ENCODE measurements at places on chromosomes 7 and 10.

- no peak for DNase-seq
Measured at GRCh38 chr7:131652194-131652593, 95.8 kb upstream of the PODXL start.

DNA sequence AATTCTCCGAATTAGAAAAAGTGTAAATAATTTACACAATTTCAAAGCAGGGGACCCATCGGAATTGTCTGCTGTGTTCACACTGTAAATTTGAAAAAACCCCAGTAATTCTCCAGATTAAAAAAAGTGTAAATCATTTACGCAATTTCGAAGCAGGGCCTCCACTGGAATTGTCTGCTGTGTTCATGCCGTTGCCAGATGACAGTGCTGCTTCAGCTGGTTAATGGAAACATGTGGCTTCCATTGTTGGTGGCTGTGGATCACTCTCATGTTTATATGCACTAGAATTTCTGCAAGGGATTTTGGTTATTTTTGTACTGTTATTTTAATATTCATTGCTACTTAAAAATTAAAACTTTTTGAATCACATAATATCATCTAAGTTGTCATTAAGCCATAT is 88.8 kb upstream of the ELMO1 start:
- DNase-seq = no peak

- no peak for DNase-seq
Measured at GRCh38 chr10:27774831-27775230, 29.2 kb upstream of the MKX start.

DNA sequence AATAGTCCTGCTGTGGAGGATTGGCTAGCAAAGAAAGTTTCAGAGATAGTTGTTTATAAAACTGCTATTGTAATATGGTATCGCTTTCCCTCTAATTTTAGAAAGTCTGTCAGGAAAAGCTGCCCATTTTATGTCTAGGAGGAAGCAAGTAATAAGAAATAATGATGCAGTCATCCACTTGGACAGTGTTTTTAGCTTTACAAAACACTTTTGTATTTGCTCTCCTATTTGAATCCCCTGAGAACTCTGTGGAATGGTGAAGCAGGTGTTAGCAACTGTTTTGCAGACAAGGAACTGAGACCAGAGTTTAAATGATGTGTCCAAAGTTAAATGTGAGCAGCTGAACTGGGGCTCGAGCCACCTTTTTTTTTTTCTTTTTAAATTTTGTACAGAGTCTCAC is 455.8 kb downstream of the XPNPEP1 start:
- DNase-seq = no peak

GRCh38 chr7:2805213-2805944 is 38.7 kb downstream of the GNA12 start:
- DNase-seq = no peak

GRCh38 chr10:116403740-116404250 is 23.9 kb upstream of the PNLIPRP3 start:
- no peak for DNase-seq

- no peak for DNase-seq
Measured at GRCh38 chr7:144513334-144513733, 109.8 kb upstream of the NOBOX start.

GRCh38 chr10:100748231-100749058 is 3.1 kb downstream of the PAX2 start:
- no peak for DNase-seq

GRCh38 chr10:55870186-55870585 is 490.9 kb downstream of the ZWINT start:
- DNase-seq = no peak

DNA sequence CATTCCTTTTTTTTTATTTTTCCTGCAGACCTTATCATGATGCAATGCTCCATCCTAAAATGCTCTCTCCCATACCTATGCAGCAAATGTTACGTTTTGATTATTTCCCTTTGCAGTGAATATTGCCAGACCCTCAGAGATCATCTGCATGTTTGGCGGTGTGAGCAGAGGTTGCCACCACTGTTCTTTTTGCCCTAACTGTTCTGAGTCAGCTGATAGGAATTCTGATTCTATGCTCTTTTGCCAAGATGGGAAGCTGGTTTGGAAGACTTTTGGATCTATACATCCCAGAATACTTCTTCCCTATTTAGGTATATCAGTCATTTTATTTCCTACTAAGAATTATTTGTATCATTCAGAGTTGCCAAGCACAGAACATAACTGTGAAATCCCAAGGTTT is 130.5 kb downstream of the KLF6 start:
- DNase-seq = no peak

DNA sequence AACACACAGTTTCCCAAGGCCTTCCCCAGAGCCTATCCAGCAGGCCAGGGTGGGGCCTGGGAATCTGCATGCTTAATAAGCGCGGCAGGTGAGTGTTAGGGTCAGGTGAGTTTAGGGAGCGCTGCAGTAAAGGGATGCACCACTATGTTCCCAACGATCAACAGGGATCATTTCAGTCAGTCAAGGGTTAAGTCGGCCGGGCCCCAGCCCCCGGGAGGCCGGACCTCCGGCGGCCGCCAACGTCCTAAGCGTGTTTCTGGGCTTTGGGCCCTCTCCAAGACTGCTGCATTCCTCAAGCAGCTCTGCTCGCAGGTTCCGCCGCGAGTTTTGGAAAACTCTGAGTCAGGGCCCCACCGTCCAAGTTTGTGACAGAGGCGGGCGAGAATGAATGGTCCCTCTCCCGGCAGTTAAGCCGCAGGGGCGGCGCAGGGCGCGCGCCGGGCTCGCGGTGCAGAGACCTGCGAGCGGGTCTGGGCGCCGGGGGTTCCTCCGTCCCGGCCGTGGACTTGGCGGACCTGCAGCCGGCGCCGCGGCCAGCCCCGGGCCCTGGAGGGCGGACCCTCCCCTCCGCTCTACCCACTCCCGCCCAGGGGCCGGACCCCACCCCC is 81.6 kb downstream of the ARHGAP22 start:
- DNase-seq = no peak

- DNase-seq = no peak
Measured at GRCh38 chr10:5089865-5090264, 4.3 kb upstream of the AKR1C3 start.

GRCh38 chr10:70266701-70267100 is 17.1 kb downstream of the NPFFR1 start:
- DNase-seq = no peak

- no peak for DNase-seq
Measured at GRCh38 chr7:149707448-149707886, 65.9 kb downstream of the ZNF467 start.

- DNase-seq = no peak
Measured at GRCh38 chr10:100637785-100638184, 102.0 kb downstream of the HIF1AN start.

DNA sequence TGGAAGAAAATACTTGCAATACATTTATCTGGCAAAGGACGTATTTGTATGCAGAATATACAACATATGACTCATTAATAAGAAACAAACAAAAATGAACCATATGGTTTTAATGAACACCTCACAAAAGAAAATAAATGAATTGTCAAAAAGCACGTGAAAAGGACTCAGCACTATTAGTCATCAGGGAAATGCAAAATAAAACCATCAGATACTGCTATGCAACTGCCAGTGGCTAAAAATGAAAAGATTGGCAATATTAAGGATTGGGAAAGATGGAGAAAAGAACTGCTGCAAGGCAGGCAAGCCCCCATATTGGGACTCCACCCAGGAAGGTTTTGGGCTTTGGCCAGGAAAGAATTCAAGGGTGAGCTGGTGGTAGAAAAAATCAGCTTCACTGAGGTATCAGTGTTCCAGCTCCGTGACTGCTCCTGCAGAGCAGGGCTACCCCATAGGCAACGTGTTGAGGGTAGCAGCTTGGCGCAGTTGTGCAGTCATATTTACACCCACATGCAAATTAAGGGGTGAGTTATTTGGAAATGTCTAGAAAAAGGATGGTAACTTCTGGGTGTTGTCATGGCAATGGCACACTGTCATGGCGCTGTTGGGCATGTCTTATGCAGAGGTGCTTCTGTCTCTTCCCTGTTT is 72.7 kb downstream of the CUBN start:
- DNase-seq = no peak

GRCh38 chr7:26680587-26680986 is 183.8 kb downstream of the SKAP2 start:
- DNase-seq = no peak

DNA sequence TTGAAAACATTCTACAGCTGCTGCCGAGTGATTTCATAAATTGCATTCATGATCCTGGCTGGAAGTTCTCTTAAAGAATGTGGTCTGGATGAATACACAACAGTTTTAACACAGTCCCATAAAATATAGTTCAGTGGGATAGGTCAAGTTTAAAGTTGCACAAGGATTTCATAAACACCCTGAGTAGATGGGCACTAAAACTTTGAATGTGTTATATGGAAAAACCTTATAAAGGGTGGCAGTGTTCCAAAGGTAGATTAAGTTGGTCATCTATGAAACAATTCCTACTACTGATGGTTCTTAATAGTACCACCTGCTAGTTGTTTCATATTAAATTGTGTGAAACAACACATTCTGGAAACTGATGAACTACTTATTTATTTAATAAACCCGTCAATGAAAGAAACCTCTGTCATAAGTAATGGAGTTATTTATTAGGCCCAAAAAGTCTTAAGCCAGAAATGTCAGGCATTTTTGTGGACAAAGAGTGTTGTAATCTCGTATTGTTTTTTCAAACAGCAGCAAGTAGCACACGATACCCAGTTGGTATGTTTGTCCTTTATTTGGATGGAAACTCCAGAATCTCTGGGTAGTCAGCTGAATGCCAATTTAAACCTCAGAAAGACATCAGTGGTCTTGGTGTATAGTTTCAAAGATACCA is 14.3 kb upstream of the RPA3 start:
- no peak for DNase-seq

- DNase-seq = no peak
Measured at GRCh38 chr7:111516612-111517011, 45.7 kb downstream of the IMMP2L start.

DNA sequence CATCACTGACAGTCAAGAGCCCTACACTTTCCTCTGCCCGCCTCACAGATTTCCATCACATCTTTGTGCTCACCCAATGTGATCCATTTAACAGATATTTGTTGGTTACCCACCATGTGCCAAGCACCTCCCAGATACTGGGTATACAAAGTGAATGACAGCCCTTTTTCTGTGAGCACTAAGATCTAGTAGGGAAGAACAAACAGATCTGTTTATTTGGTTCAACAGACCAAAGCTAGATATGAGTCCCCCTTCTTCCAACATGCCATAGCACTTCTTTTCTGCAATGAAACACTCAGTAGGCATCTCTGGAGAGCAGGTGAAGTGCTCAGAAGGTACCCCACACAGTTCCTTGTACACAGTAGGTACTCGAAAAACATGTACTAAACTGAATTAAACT is 101.4 kb downstream of the HIPK2 start:
- DNase-seq = no peak

DNA sequence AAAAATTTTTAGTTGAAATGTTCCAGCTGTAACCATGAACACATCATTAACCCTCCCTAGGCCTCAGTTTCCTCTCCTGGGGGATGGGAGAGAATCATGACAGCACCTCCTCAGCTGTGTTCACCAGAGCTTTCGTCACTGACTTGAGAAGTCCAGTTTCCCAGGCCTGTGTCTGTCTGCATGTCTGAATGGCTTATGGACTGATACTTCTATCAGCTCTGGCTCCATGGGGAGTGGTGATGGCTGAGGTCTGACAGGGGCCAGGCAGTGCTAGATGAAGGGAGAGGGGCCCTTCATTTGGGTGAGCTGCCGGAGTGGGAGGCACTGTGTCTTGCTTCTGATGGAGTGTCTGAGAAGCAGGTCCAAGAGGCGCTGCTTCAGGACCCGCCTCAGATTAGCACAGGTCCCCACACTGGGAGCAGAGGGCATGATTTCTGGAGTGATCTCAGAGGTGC is 192.9 kb downstream of the PTPN20 start:
- DNase-seq = no peak

DNA sequence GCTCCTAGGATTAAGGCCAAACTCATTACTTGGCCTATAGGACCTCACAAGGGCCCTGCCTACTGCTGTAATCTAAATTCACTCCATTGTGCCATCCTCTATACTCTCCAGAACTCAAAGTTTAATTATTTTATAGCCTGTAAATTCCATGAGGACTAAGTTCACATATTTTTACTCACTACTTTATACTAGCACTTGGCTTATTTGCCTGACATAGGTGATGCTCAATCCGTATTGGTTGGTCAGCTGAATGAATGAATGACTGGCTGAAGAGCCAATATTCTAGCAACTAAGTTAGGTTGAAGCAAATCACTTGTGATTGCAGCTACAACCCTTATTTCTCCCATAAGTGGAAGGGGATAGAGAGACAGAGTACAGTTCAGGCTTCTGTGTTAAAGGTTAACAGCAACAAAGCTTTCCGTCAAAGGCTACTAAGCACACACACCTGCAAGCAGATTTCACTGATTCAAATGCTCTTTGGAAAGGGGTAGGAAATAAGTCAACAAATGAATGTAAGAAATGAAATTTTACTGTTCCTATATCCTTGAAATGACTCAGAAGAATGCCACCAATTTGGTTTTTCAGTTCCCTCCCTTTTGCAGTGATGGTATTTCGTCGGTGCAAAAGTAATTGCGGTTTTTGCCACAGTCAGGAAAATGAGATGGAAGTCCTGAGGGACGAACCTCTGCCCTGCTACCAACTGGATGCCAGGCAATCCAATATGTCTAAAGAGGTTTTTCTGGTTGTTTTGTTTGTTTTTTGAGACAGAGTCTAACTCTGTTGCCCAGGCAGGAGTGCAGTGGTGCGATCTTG is 120.7 kb downstream of the COL28A1 start:
- DNase-seq = no peak

GRCh38 chr7:128358233-128358632 is 3.3 kb downstream of the PRRT4 start:
- DNase-seq = no peak

DNA sequence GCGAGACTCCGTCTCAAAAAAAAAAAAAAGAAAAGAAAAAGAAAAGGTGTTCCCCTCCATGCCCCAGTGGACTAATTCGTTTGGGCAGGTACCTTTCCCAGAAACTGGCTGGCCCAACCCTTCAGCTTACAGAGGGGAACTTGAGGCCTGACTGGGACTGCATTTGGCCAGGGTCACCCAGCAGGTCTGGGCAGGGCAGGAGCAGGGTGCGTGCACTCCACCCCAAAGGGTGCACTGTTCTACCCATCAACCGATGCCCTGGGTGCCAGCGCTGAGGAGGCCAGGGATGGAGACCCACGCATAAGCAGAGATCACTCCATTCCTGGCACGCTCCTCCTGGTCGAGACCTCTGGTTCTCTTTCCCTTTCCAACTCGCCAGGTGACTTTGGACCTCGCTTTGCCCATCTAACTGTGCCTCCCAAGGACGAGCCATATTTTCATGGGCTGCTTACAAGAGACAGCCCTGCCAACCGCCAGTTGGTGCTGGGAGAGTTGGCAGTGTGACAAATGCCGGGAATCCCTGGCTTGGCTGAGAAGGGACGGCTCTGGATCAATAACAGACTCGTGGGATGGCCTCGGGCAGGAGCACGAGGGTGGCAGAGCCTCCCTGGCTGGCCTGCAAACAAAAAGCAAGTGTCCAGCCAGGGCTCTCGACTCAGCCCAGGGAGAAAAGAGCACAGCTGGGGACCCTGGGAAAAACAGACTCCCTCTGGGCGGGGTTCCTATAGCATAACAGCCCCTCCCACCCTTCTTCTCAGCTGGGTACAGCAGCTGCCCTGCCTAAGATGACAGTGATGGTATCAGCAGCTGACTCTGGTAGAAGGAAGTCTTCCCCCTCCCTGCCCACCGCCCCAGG is 7.9 kb downstream of the HSPB1 start:
- DNase-seq = no peak

GRCh38 chr7:126529833-126530232 is 722.9 kb downstream of the GRM8 start:
- no peak for DNase-seq
